Activated T-cell treated with anti-CD3 and anti-CD28 coated beads for 4 hours (primary cell): ENCODE measurements at places on chromosomes 12 and 14.

DNA sequence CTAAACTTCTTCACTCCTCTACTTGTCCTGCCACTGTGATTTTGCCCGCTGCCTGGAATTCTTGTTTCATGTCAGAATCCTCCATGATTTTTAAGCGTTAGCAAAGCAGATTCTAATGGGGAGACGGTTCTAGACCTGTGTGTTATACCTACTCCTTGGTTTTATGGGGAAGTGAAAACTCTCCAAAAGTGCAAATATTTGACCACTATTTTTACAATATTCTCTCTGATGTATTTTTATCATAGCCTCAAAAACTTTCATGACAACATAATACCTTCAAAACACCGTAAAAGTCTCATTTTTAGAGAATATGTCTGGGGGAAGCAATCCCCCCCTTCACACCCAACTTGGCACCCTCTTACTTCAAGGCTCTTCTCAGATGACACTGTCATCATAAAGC lies 12.9 kb upstream of the KRAS start:
- no peak for DNase-seq

DNA sequence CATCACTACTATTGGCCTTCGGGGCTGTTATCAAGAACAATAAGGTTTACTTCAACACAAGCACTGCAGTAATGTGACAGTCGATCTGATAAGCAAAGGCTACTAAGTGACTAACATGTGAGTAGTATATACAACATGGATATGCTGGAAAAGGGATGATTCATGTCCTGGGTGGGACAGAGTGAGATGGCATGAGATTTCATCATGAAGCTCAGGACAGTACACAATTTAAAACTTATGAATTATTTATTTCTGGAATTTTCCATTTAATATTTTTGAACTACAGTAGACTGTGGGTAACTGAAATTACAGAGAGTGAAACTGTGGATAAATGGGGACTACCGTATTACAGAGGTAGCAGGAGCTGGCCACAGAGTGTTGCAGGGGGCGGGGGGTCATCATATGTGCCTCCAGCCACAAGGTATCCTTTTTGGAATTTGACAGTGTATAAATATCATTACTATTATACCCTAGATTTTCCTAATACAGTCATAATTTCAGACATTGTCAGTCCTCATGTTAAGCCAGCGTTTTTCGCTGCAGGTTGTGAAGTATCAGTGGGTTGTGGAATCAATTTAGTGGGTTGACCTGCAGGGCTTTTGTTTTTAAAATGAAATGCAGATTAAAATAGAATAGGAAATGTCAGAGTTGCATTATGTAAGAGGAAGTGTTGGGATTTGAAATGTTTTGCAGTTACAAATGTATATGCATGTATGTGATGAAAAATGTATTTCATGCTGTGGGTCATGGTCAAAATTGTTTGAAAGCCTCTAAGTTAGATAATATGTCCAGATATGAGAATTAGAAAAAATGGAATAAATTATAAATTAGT lies 148.0 kb upstream of the NUDT4 start:
- DNase-seq = no peak

GRCh38 chr14:101328412-101329028 lies 232.8 kb upstream of the DIO3 start:
- no peak for DNase-seq

GRCh38 chr12:94100211-94100627 lies 48.2 kb upstream of the PLXNC1 start:
- DNase-seq = no peak

GRCh38 chr14:54435500-54435981 lies 5.6 kb downstream of the CNIH1 start:
- DNase-seq = no peak

DNA sequence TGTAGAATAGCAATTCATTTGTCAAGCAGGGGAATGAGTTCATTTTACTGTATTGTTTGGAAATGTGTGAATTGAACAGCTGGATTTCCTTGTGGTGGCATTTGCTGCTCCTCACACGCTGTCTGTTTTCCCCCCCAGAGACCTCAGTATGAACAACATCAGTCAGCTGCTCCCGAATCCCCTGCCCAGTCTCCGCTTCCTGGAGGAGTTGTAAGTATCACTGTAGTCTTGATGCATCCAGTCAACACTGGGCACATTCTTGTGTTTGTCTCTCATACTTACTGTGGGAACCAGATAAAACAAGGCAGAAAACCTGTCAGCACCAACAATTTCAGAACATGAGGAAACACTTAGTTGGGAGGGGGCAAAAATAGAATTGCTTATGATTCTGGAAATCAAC lies 64.9 kb downstream of the LGR5 start:
- no peak for DNase-seq

GRCh38 chr12:85191-85666 lies 18.7 kb downstream of the IQSEC3 start:
- DNase-seq = no peak

- no peak for DNase-seq
Measured at GRCh38 chr12:121483949-121484348, 84.0 kb downstream of the RNF34 start.

DNA sequence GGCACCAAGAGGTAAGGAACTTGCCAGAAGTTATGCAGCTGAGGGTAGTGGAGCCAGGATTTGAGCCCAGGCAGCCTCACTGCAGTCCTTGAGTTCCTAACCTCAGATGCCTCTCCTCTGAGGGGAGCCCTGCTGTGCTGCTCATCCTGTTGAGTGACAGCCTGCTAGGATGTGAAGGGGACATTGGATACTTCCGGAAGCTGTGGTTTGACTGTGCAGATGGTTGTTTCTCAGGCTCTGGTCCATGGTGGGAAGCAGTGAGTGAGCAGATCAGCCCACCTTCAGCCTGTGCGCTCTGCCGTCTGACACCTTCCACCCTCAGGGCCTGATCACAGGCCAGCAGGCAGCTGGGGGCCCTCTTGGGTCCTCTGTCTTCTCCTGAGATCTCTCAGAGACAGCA lies 253.2 kb downstream of the CACNA1C start:
- DNase-seq = no peak

DNA sequence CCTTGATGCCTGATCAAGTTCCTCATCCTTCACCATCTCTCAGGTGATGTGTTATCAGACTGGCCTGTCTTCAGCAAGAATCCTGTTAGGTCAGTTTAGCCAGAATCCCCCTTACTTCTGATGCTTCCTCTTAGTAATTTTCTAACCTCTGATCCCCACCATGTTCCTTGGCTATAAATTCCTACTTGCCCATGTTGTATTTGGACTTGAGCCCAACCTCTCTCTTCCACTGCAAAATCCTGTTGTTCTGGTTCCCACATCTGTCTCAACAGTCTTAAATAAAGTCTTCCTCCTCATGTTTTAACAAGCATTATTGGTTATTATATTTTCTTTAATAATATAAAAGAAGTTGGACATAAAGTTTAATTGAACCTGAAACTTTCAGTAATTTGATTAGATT lies 987.8 kb upstream of the USP15 start:
- DNase-seq = no peak

GRCh38 chr12:13002301-13003097 lies 2.4 kb upstream of the HEBP1 start:
- no peak for DNase-seq

GRCh38 chr14:89540830-89541470 lies 123.9 kb upstream of the FOXN3 start:
- DNase-seq = no peak

DNA sequence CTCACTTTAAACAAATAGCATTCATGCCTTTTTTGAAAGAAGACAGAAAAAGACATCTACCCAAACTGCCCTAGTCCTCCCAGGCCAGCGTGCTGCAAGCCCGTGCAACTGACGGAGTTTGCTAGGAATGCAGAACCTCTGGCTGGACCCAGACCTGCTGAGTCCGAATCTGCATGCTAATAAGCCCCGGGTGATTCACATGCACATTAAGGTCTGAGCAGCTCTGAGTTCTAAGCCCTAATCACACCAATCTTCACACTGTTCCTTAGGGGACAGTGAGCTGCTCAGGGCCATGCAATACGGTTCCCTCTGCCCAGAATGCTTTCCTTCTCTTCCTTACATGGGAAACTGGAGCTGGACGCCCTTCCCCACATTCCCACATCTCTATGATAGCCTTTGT lies 25.2 kb downstream of the HAL start:
- DNase-seq = no peak

DNA sequence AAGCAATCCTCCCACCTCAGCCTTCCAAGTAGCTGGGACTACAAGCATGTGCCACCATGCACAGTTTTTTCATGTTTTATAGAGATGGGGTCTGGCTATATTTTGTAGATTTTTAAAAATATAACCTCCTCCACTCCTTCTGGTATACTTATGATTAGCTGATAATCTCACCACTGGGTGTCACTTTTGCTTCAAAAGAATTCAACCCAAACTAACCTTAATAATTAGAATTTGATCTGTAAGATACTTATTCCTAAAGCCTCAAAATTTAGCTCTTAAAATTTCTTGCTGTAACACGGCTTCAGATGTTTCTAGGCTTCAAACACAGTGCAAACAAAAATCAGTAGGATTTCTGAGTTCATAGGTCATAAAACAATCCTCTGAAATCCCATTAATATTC lies 130.3 kb downstream of the CEP83 start:
- no peak for DNase-seq

DNA sequence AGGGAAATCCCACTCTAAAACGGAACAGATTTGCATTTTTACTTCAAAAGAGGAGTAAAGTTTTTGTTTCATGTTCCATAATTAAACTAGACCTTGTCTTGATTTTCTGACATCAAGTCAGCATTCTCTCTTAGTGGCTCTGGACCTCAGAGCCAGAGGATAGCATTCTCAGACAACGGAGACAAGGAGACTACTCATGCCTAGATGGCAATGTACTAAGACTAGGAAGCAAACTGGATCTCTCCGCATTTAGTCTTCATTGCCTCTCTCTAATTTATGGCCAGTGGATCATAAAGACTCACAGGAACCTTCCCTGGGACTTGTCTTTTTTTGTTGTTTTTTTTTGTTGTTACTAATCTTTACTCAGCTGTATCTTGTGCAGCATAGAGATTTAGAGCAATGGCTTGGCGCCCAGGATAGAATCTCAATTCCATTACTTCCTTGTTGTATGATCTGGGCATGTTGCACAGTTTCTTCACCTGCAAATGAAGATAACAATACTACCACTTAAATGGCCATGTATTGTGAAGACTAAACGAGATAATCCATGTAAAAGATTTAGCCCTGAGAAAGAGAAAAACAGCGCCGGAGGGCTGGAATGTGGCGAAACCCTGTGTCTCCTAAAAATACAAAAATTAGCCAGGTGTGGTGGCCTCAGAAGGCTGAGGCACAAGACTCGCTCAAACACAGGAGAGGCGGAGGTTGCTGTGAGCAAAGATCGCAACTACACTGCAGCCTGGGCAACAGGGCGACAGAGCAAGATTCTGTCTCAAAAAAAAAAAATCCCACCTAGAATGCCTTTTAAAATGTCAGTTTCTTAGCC lies 4.0 kb upstream of the GEMIN2 start:
- no peak for DNase-seq

DNA sequence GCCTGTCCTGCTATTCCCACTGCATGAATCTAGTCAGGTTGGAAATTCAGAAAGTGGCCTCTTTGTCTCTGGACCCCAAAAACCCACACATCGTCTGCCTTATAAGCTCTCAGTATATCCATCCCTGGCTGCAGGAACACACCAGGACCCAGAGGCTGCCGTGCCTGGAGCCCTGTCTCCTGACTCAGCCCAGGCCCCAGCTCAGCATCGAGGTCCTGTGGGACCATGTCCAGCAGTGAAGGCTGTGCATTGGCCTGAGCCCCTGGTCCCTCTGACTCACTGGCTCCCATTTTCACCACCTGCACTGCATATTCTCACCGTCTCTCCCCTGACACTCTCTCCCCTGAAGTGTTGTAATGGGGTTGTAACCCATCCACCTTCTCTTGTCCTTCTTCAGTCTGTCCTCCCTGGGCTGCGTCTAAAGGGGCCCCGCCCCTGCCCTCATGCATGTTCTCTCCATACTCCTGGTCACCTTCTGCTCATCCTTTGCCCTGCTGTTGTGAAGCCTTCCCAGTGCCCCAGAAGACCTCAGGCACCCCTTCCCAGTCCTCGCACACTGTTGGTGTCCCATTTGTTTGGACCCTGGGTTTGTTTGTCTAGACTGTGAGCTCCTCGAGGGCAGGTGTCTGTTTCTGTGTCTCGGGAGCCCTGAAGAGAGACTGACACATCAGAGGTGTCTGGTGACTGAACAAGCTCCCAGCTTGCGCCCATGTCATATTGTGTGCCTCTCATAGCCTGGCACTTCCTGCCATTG lies 43.8 kb downstream of the EVL start:
- DNase-seq = no peak

DNA sequence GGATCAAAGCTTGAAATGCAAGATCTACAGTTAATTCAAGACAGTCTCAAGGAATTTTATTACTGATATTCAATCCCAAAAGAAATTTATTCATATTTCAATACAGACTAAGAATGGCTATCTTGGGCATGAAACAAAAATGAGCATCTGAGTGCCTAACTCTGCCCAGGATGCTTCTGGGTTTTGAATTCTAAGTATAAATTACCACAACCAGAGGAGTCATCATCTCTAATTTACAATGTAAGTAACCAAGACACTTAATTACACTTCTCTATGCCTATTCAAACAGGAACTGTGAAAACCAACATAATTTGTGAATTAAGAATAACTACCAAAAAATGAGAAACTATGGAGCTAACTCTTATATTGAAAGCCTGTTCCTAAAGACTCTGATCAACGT lies 14.1 kb downstream of the OSBPL8 start:
- DNase-seq = no peak

- no peak for DNase-seq
Measured at GRCh38 chr12:115895247-115895646, 382.2 kb downstream of the MED13L start.

GRCh38 chr12:21710958-21711775 lies 53.5 kb upstream of the LDHB start:
- DNase-seq = no peak

- no peak for DNase-seq
Measured at GRCh38 chr12:48779869-48780268, 9.0 kb downstream of the ADCY6 start.

DNA sequence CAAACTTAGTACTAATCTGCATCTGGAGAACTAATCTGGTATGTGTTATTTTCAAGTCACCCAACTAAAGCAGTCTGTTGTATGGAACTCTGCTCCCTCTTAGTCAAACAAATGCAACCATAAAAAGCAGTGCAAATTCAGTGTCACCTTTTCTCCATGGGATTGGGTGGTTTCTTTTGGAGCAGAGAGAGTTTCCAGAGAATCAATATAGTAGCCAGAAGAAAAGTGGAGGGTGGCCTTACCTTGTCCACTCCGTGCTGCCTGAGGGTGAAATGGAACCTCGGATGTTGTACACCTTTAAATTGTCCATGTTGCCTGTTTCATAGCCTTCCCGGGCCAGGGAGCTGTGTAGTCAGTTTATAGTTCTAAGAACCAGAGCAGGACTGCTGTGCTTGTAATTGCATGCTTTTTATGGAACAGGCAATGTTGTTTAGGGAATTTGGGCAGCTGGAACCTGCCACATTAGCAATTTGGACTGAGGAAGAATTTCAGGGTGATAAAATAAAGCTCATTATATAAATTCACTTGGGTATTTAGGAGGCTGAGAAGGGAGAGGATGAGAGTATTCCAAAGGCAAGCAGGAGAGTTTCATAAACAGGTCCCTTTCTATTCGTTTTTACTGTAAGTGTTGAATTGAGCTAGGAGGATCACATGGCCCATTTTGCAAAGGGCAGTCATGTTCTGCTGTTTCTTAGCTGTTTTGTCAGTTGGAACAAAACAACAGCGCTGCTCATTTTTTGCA lies 60.5 kb downstream of the CRADD start:
- DNase-seq = no peak
